Activated CD4-positive, alpha-beta T cell treated with anti-CD3 and anti-CD28 coated beads for 36 hours (primary cell): ENCODE measurements at places on chromosomes 7 and 10. TPM values are rescaled to one million over a fixed set of nuclear protein-coding genes. Genes with fewer than 3 reads are reported as not detected.

GRCh38 chr7:132743974-132744373 is 167.7 kb upstream of the PLXNA4 start:
- peaks cover 2% of the 10 kb centered on the region for H3K27me3 ChIP-seq
- H3K4me3 ChIP-seq: no peak overlapping the region
- H3K4me1 ChIP-seq: no peaks in the 10 kb centered on the region
- H3K36me3 ChIP-seq: no peaks in the 10 kb centered on the region
- DNase-seq: no peak

DNA sequence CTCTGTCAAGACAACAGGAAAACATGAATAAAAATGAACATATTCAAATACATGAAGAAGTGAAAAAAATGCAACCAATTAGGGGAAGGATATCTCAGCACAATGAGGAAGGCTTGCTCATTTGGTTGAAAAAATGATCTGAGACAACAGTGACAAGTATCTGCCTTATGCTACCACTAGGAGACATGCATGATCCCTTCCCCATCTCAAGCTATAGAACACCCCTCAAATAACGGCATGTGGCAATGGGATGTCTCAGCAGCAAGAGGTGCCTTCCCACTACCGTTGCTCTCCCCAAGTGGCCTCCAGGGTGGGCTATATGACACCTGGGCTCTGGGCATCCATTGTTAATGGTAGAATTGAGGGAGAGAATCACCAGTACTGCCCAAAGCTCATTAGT is 98.1 kb upstream of the RSU1 start:
- no peaks in the 10 kb centered on the region for H3K27me3 ChIP-seq
- no peak overlapping the region for H3K4me3 ChIP-seq
- no peak for DNase-seq
- peaks cover 8% of the 10 kb centered on the region for H3K36me3 ChIP-seq
- peaks cover 2% of the 10 kb centered on the region for H3K4me1 ChIP-seq

DNA sequence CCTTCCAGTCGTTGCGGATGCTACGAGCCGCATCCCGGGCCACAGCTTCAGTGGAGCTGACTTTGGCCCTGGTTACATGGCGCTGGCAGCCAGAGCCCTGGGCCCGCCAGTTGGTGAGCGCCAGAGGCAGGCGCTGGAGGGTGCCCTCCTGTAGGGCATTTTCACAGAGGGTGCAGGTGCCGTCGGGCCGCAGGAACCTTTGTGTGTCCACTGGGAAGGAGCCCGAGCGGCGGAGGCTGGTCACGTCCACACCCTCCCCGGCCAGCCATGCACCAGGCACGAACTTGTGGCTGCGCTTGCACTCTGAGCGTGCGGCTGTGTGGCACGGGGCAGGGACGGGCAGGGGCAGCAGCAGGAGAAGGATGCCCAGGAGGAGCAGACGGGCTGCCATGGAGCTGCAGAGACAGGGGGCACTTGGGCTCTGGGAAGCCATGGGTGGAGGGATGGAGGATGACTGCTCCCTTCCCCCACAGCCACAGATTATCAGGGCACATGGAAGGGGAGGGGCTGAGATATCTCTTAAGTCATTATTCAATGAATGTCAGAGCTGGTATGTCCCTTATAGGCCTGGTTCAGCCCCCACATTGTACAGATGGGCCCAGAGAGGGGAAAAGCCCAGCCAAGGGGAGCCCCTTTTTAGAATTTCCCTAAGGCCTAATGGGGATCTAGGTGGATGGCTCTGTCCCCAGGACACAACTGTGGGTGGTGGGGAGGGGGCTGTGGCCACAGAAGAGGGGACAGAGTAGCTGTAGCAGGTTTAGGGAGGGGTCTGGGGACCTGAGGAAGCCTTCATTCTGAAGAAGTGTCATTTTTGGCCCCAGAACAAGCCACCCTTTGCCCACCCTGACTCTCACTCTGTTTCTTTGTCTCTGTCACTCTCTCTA is 1.8 kb downstream of the PRF1 start:
- H3K4me1 ChIP-seq: peaks cover 22% of the 10 kb centered on the region
- H3K27me3 ChIP-seq: no peaks in the 10 kb centered on the region
- no peak overlapping the region for H3K27ac ChIP-seq
- peak overlapping the region; percentile 51 for H3K4me3 ChIP-seq

Gene RSPH10B
- total RNA-seq: 0.27 TPM

GRCh38 chr7:16647435-16647960 is 1.5 kb downstream of the BZW2 start:
- H3K4me1 ChIP-seq: peaks cover 62% of the 10 kb centered on the region
- peaks cover 28% of the 10 kb centered on the region for H3K36me3 ChIP-seq
- no peaks in the 10 kb centered on the region for H3K27me3 ChIP-seq
- no peak for DNase-seq
- H3K4me3 ChIP-seq: peak overlapping the region; percentile 98
- peak overlapping the region; percentile 94 for H3K27ac ChIP-seq

DNA sequence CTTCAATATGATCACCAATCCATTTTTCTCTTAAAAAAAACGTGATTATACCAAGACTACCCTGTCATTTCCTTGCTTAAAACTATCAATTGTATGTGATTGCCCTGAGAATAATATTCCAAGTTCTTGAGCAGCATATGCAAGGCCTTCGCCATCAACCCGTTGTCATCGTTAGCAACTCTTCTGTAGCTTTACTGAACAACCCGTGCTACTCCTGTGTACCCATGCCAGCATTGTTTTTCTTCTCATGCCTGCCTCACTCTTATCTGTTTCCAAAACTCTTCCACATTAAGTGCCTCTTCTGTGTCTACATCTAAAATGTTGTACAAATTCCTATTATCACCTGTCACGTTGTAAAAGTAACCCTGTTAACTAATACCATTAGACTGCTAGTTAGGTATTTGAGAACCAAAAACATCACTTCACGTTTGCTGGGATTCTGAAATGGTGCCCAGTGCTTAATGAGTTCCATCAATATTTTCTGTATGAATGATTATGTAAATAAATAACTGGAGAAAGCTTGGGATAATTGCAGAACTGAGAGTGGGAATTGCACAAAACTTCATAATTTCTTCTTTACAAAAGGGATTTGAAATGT is 10.5 kb downstream of the CAV2 start:
- no peak overlapping the region for H3K4me3 ChIP-seq
- peaks cover 9% of the 10 kb centered on the region for H3K4me1 ChIP-seq
- no peaks in the 10 kb centered on the region for H3K36me3 ChIP-seq
- peaks cover 30% of the 10 kb centered on the region for H3K27me3 ChIP-seq
- no peak for DNase-seq

GRCh38 chr7:39958038-39958437 is 8.0 kb downstream of the CDK13 start:
- H3K4me3 ChIP-seq: no peak overlapping the region
- no peak overlapping the region for H3K27ac ChIP-seq
- peaks cover 70% of the 10 kb centered on the region for H3K4me1 ChIP-seq
- no peak for DNase-seq

GRCh38 chr7:30142710-30143109 is 7.9 kb downstream of the MTURN start:
- no peaks in the 10 kb centered on the region for H3K36me3 ChIP-seq
- no peak for DNase-seq
- H3K27ac ChIP-seq: no peak overlapping the region
- H3K27me3 ChIP-seq: no peaks in the 10 kb centered on the region

- no peak overlapping the region for H3K4me3 ChIP-seq
- H3K4me1 ChIP-seq: no peaks in the 10 kb centered on the region
- DNase-seq: no peak
Observed at GRCh38 chr10:43952760-43953159, 304.1 kb upstream of the ZNF32 start.

- H3K27ac ChIP-seq: no peak overlapping the region
- no peaks in the 10 kb centered on the region for H3K27me3 ChIP-seq
- no peak for DNase-seq
- H3K36me3 ChIP-seq: no peaks in the 10 kb centered on the region
- no peak overlapping the region for H3K4me3 ChIP-seq
Observed at GRCh38 chr10:48786606-48787282, 102.1 kb downstream of the WDFY4 start.

Gene TMEM26
- total RNA-seq: not detected

Gene NCOA4
- total RNA-seq: 97.4 TPM

DNA sequence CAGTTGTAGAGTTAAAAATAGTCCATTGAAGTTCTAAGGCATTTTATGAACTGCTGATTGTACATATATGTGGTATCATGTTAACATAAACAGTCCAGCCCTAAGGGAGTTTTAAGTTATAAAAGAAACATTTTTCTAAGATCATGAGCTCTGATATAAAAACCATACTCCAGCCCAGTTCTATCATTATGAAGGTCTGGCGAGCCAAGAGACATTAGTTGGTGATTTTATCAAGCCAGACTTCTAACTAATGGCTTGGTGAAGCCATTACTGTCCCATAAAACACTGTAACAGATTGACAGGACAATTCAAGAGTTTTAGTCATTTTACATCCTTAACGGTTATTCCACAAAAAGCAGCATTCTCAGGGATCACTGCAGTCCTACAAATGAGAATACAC is 221.6 kb downstream of the RNLS start:
- H3K4me3 ChIP-seq: no peak overlapping the region
- no peaks in the 10 kb centered on the region for H3K27me3 ChIP-seq
- no peaks in the 10 kb centered on the region for H3K4me1 ChIP-seq
- no peak overlapping the region for H3K27ac ChIP-seq
- no peak for DNase-seq
- no peaks in the 10 kb centered on the region for H3K36me3 ChIP-seq

GRCh38 chr7:141956084-141956483 is 9.3 kb upstream of the CLEC5A start:
- no peak for DNase-seq
- H3K27ac ChIP-seq: no peak overlapping the region
- no peak overlapping the region for H3K4me3 ChIP-seq
- H3K36me3 ChIP-seq: no peaks in the 10 kb centered on the region

- no peak overlapping the region for H3K4me3 ChIP-seq
- DNase-seq: no peak
- peaks cover 31% of the 10 kb centered on the region for H3K4me1 ChIP-seq
- peaks cover 2% of the 10 kb centered on the region for H3K36me3 ChIP-seq
Observed at GRCh38 chr10:92845921-92846320, 2.4 kb upstream of the EXOC6 start.

DNA sequence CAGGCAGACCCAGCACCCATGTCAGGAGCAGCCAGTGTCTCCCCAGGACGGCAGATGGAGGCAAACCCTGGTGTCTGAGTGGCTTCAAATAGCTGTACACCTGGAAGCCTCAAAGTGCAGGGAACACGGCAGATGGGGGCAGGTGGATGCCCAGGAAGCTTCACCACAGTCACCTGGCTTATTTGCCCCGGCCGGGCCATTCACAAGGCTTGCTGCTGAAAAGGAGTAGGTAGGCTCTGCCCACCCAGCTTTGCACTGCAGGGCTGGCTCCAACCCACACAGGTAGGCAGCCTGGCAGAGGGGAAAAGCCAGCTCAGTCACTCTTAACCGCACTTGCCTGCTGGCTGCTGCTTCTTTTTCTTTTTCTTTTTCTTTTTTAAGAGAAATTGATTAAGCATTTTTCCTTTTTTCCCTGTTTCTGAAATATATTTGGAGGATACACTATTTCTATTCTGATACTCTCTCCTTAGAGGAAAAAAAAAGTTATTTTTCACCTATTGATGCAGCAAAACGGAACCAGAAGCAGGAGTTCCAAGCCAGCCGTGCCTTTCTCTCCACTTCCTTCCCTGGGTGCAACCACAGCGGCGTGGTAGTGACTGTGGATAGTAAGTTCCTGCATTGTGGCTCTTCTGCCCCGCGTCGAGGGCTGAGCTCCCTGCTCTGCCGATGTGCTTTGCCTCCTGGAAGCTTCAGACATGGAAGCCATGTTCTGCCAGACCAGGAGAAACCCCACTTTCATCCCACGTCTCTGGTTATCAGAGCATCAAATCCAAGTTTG is 118.3 kb downstream of the KLF6 start:
- peak; percentile 67 for DNase-seq
- peak overlapping the region; percentile 60 for H3K4me3 ChIP-seq
- H3K27ac ChIP-seq: peak overlapping the region; percentile 81
